Lung microvascular endothelial cell (primary cell): ENCODE measurements at places on chromosomes 1 and 21. TPM values are rescaled to one million over a fixed set of nuclear protein-coding genes. Genes with fewer than 3 reads are reported as not detected.

- no peak for DNase-seq
Observed at GRCh38 chr1:212975111-212975918, 25.0 kb downstream of the VASH2 start.

GRCh38 chr1:212630158-212630900 is 21.8 kb downstream of the ATF3 start:
- peak; percentile 57 for DNase-seq

- DNase-seq, result no peak
Observed at GRCh38 chr1:240111558-240111957, 19.9 kb downstream of the FMN2 start.

DNA sequence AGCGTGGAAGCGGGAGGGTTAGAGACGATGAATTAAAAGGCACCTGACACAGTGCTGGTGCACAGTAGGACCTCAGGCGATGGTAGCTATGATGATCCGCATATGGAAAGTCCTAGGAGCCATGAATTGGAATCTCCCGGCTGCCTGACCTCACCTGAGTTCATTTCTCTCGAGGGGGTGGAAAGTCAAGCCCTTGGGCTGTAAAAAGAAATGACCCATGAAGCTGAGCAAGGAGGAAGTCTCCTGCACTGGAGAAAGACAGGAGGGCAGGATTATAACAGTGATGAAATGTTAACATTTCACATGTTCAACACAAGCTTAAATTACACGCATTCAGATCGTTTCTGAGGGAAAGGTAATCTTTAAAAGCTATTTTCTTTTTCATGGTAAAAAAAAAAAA is 481.2 kb downstream of the MATN1 start:
- DNase-seq, result no peak

DNA sequence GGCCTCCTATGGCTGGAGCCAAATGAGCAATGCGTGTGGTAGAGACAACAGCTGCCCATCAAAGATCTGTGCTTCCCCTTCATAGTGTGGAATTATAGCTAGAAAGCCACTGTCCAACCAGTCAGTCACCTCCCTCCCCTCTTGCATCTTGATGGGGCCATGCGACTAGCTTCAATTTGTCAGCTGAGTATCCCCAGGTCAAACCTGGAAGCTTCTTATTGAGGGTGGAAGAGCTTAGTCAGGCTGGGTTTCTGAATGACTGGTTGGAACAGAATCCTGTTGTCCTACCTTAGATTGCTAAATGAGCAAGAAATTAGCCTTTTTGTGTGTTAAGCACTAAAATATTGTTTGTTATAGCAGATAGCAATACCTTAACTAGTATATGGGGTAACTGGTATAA is 625.4 kb downstream of the PTPRC start:
- DNase-seq, result no peak

GRCh38 chr1:19456968-19457441 is 28.3 kb downstream of the CAPZB start:
- no peak for DNase-seq

- no peak for DNase-seq
Observed at GRCh38 chr1:41819069-41819468, 99.7 kb downstream of the HIVEP3 start.

DNA sequence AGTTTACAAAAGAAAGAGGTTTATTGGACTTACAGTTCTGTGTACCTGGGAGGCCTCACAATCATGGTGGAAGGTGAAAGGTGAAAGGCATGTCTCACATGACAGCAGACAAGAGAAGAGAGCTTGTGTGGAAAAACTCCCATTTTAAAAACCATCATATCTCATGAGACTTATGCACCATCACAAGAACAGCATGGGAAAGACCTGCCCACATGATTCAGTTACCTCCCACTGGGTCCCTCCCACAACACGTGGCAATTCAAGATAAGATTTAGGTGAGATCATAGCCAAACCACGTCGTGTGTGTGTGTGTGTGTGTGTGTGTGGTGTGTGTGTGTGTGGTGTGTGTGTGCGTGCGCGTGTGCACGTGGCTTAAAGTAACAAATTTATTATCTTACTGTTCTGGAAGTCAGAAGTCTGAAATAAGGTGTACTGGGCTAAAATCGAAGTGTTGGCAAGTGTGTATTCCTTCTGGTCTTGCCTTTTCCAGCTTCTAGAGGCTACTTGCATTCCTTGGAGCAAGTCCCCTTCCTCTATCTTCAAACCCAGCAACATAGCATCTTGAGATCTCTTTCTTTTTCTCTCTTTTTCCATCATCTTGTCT is 48.1 kb upstream of the MPC2 start:
- no peak for DNase-seq

GRCh38 chr21:36388835-36389234 is 3.6 kb downstream of the CHAF1B start:
- DNase-seq, result no peak

- DNase-seq, result no peak
Observed at GRCh38 chr1:243933495-243933894, 83.5 kb upstream of the AKT3 start.

Gene SPRR2A
- total RNA-seq, result not detected in 2 replicates

Gene S100A14
- total RNA-seq, result 0.20 TPM in 1 of 2 replicates, not detected in the other

Gene AGMAT
- under 0.01 and 0.44 TPM in 2 replicates for total RNA-seq
